SK-N-DZ (cell line): ENCODE measurements at places on chromosomes 16 and 17.

DNA sequence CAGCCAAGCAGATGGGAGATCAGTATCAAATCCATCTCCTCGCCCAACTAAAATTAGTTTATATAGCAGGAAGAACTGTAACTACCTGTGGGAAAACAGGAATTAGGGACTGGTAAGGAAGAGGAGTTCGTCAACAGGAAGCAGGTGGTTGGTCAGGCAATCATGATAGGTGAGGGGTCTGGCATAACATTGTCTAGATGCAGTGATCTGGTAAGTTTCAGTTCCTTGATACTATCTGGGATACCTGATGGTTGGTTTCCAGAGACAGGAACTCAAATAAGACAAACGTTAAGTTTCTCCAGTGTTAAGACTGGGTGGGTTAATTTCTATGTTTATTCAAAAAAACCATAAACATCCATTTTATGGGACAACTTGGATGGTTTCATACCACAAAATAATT, 53.8 kb downstream of the CEP112 start:
- peak; percentile 10 for DNase-seq

GRCh38 chr16:73396556-73396955, 348.6 kb upstream of the ZFHX3 start:
- DNase-seq, result peak; percentile 91

DNA sequence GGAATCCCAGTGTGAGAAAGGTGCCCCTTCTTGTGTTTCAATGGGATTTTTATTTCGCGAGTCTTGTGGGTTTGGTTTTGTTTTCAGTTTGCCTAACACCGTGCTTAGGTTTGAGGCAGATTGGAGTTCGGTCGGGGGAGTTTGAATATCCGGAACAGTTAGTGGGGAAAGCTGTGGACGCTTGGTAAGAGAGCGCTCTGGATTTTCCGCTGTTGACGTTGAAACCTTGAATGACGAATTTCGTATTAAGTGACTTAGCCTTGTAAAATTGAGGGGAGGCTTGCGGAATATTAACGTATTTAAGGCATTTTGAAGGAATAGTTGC, 567 bp downstream of the UBB start:
- DNase-seq, result no peak

DNA sequence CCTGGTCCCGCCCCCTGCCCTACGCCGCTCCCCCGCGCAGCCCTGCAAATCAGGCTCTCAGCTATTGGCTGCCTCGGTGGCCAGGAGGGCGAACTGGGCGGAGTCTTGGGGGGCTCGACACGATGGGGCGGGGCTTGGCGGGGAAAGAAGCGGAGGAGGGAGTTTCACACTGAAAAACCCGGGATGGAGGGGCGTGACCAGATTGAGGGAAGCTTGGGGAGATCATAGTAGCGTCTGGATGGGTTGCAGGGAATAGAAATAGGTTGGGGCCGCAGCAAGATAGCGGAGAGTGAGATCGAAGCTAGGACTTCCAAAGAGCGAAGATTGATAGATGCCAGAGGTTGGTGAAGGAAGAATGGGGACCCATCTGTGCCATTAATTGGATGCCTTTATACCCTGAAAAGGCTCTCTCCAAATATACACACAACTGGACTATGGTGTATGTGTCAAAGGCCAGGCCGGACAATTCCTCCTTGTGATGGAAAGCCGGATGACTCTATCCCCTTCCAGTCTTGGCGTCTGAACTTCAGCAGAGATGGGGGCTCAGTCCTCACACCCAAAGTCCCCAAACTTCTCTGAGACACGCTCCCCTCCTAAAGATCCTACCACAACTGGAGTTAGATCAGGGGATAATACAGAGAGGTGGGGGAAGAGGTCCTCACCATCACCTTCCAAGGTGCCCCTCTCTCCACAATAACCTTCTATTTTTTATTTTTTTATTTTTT, 376 bp upstream of the STAC2 start:
- peak; percentile 92 for DNase-seq

GRCh38 chr17:73089322-73090317, 2.9 kb downstream of the SLC39A11 start:
- no peak for DNase-seq

DNA sequence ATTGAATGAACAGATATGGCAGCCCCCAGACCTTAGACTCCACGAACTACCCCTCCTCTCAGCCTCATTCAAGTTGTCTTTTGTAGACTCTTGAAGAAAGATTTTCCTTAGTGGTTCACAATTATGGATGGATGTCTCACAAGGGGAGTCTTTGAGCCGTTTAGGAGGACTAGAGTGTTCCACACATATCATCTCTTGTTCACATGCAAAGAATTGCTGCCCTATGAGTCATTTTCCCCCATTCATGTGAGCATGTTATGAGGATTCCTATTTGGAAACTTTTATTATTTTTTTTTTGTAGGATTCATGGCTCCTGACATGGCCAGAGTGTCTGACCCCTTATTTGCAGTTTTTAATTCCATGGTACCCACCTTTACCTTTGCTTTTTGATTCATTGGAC, 237.1 kb downstream of the SHISA9 start:
- no peak for DNase-seq

GRCh38 chr17:412211-413015, 59.8 kb upstream of the RPH3AL start:
- peak; percentile 59 for DNase-seq

DNA sequence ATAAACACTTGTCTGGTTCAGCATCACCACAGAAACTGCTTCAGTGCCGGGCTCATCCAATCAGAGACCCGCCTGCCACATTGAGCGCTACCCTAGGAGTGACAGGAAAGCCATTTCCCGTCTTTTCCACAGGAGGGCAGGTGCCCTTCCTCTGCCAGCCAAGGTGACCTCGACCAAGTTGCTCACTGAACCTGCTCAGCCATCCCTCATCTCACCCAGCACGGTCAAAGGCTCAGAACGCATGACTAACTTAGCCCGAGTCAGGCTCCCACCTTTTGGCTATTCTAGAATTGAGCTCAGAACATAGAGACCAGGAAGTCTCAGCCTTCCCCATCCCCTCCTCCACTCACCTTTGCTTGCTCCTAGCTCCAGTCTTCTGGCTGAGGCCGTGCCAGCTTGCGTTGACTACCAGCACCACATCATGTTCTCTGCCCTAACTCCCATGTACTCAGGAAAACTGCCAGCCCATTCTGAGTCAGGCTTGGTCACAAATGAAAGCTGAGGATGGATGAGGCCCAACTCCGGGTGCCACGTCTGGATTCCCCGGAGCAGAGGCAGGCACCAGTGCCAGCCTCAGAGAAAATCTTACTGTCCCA, 15.6 kb downstream of the MRPS23 start:
- no peak for DNase-seq

DNA sequence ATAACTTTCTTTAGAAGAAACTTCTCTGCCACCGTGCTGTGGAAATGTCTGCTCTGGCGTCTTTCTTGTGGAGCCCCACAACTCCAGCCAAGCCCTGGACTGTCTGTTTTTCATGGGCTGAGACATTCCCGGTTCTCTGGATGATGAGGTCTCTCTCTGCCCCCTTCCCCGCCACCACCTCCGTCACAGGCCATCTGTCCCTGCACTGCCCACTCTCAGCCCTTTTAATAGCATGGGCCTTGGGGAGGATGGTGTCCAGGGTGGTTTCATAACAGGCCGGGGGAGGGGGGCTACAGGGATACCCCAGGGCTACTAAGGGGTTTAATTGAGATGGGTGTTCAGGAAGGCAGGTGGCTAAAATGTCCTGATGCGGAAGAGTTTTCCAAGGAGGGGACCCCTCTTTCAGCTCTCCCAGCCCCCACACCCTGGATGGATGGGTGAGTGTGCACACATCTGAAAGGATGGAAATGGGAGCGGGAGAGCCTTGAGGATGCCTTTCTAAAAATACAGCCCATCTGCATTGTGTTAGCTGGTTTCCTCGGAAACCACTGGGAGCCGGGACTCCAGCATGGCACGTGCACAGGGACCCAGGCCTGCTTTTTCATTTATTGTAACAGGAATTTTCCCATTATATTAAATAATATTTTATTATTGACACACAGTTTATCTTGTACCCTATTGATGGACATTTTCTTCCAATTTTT, 14.6 kb upstream of the NDRG4 start:
- DNase-seq, result no peak

GRCh38 chr16:68396481-68396880, 51.8 kb downstream of the SMPD3 start:
- DNase-seq, result no peak

DNA sequence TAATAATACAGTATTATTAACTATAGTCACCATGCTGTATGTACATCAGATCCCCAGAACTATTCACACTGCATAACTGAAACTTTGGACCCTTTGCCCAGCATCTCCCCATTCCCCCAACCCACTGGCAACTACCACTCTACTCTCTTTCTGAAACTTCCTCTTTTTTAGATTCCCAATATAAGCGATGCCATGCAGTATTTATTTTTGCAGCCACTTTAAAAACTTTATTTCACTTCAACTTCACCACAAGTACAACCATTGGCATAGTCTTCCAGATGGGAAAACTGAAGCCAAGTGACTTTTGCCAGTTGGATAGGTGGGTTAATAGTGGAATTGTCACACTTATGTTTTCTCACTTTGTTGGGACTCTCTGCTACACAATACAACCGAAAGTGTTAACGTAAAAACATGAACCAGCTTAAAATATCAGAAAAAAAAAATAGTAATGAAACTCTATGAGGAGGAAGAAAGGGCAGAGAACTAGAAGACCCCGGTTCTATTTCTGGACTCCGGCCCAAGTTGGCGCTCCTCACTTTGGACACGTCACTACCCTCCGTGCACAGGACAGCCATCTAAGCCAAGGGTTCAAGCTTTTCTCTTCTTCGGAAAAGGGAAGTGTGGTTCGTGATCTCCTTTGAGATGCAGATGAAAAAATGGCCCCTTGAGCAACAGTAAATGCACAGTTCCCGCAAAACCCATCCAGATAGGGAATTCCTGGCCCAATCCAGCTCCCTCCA, 743 bp downstream of the SHCBP1 start:
- DNase-seq, result no peak

GRCh38 chr16:58628845-58629732, 537 bp downstream of the CNOT1 start:
- DNase-seq, result peak; percentile 33

DNA sequence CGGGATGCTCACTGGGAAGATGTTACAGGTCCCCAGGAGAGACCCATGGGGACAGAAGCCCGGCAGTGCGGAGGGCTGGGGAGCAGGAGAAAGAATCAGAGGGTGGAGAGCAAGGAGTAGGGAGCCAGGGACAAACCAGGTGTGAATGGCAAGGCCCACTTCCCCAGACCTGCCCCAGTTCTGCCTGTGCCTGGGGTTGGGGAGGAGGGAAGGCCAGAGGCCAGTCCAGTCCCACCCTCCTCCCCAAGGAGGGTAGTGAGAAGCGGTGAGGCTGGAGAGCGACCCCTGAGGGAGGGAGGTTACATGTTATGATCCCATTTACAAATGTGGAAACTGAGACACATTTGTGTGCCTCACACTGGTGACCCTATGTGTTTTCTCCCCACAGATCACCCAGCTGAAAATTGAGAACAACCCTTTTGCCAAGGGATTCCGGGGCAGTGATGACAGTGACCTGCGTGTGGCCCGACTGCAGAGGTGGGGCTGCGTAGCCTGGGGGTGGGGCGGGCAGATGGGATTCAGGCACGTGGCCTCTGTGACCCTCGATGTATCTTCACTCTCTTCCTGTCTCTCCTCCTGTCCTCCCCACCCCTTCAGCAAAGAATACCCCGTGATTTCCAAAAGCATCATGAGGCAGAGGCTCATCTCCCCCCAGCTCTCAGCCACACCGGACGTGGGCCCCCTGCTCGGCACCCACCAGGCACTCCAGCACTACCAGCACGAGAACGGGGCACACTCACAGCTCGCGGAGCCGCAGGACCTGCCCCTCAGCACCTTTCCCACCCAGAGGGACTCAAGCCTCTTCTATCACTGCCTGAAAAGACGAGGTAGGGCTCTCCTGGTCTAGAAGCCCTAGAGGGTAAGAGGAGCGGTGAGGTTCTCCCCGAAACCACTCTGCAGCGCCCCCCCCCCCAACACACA, 27.5 kb downstream of the TBX4 start:
- DNase-seq, result no peak

DNA sequence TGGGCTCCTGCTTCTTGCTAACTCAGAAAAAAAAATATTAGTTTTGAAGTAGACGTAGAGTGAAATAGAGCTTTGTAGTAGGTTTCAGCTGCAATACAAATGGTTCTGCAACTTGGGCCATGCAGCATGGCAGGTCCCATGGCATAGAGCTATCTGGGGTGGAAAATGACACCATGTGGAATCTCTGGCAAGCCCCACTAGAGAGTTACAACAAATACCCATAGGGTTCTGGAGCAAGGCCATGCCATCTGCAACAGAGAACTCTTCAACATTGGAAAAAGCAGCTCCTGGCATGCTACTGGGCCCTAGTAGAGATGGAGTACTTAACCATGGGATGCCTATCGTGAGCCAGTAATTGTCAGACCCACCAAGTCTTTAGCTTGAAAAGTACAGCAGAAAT, 25.3 kb upstream of the RBBP6 start:
- DNase-seq, result no peak

DNA sequence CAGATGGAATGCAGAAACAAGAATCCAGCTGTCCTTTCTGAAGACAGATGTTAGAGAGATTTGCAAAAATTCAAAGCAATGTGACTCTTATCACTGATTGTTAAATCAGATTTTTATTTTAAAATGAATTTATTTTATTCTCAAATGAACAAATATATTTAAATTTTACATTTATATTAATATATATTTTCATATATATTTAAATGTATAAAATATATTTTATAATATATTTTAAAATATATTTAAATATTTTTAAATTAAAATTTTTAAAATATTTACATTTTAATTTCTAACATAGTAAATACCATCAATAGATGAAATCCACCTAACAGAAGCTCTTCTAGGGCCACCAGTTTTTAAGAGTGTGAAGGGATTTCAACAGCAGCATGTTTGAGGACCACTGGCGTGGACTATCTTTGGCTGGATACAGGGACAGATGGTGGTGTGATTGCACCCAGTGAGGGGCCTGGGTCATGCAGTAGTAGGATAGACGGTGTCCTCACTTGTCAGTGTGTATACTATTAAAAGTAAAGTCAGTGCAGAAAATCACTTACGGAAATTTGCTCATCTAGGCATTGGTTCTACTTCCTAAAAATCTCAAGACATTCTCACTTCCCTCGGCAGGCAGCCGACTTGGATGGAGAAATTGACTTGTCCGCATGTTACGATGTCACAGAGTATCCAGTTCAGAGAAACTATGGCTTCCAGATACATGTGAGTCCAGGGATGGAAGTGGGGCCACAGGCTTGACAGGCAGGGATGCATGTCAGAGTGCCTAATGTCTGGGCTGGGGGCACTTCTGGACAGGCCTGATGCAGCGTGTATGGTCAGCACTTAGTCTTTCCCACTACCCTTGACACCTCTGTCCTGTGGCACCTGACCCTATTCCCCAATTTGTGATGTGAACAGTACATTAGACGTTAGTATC, 56.3 kb downstream of the PLD6 start:
- no peak for DNase-seq
